ENCODE measurements at places on chromosomes 3 and 15.
A peak's percentile ranks its signal among the peaks of the same experiment; 100 is the strongest.

DNA sequence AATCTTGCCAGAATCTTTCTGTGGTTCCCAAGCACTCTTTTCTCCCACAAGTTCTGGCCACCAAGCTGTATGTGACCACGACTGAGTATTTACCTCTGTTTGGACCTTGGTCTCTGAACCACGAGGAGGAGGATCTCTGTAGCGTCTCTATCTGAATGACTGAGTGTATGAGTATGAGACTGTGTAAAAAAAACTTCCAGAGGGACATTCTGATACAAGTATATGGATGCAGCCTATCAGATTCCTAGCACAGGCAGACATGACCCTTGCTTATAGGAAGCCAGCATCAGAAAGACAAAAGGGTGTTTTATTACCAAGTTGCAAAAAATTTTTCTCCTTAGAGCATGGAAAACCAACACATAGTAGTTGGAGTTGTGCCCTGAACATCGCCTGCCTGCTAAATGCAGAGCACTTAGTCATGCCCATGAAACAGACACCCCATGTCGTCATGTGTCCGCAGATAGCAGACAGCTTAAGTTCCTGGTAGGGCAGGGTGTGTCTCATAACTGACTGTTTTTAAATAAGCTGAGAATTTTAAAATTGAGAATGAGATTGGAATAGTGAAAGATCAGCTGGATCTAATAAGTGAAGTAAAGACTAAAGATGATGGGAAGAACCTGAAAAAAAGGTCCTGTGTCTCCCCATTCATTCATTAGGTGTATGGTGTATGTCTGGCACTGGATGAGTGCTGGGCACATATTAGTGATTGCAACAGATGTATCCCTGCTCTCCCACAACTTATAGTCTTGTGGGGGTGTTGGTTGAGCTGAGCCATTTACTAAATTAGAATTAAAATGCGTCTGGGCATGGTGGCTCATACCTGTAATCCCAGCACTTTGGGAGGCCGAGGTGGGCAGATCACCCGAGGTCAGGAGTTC lies 30.9 kb downstream of the DAG1 start:
- DNase-seq: no peak

GRCh38 chr15:67074886-67075229 lies 9.5 kb downstream of the SMAD3 start:
- no peak for DNase-seq

- DNase-seq: no peak
Observed at GRCh38 chr3:27078246-27078913, 290.8 kb downstream of the NEK10 start.

DNA sequence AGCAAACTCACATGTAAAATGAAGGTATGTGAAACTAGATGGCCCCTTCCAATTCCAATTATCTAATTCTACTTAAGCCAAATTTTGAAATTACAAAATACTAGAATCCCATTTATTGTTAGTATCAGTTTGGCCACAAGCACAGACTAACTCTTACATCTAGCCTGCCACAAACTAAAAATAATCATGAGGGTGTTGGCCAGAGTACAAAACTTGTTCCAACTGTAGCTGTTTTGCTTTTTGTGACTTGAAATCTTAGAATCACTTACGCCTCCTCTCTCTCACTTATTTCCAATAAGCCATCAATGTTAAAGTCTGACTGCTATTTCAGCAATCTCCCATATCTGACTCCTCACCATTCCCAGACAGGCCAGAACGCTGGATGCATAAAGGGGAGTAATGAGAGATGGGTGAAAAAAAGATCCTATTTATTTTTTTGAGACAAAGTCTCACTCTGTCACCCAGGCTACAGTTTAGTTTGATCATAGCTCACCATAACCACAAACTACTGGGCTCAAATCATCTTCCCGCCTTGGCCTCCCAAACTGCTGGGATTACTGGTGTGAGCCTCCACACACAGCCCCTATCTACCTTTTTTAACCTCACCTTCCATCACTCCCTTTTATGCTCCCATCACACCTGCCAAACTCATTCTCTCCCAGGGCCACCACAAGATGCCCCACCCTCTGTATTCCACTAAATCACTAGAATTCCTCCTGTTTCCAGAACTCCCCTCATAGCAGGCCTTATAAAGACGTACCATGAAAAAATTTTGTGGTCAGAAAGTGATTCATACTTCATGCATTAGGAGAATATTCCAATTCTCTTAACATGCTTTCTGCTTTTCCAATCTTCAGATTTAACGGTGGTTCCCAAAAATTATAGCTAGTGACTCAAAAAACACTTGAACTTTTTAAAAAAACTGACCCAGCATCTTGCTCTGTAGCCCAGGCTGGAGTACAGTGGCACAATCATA lies 36.5 kb downstream of the ATOSA start:
- DNase-seq: no peak

- no peak for DNase-seq
Observed at GRCh38 chr3:197482001-197482400, 73.8 kb downstream of the BDH1 start.

DNA sequence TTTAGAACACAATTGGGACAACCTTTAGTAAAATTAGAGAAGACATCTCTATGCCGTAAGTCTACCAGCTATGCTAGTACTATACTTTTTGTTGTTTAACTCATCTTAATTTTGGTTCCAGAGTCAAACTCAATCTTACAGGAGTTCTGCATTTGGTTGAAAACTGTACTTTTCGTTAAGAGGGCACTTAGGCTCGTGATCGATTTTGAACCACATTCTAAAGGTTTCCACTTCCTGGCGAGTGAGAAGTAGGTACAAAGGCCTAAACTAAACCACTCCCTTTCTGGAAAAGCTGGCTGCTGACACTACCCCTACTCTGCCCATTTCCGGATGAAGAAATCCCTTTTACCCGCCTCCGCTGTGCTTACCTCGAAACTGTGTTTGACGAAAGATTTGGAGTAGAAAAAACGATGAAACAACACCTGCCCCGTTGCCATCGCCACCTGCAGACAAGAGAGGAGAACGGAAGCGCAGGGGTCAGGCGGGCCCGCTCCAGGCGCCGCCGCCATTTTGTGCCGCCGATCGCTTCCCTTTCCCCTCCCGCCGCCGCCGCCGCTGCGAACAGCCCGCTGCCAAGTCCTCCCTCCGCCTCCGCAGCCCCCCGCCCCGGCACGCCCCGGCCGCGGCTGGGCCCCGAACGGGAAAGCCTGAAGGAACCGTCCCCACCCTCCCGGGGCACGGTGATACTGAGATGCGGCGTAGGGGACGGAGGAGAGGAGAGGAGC lies 748 bp downstream of the CCNL1 start:
- no peak for DNase-seq

DNA sequence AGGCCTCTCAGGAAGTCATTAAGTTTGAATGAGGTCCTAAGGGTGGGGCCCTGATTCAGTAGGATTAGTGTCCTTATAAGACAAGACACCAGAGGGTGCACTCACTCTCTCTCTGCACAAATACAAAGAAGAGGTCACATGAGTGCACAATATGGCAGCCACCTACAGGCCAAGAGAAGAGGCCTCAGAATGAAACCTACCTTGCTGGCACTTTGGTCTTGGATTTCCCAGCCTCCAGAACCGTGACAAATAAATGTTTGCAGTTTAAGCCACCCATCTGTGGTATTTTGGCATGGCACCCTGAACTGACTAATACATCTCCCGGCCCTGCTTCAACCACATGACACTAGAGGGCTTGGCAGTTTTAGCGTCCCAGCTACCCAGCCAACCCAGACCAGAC lies 73.9 kb upstream of the CHRNB4 start:
- DNase-seq: no peak

DNA sequence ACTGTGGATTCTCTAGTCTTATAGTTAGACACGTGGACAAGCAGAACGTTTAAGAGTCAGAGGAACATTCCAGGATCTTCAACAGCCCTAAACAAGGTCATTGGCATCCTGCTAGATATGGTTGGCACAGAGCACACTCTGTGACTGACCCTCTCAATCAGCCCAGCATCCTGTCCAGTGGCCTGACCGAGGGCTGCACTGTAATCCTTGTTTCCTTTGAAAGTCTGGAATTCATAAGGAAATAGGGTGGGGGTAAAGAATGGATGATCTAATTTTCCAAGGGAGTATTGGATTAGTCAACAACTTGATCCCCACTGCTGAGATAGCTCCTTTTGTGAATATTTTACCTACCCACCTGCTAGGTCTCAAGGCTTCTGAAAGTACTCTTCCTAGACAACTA lies 94.5 kb upstream of the DLG1 start:
- DNase-seq: no peak

DNA sequence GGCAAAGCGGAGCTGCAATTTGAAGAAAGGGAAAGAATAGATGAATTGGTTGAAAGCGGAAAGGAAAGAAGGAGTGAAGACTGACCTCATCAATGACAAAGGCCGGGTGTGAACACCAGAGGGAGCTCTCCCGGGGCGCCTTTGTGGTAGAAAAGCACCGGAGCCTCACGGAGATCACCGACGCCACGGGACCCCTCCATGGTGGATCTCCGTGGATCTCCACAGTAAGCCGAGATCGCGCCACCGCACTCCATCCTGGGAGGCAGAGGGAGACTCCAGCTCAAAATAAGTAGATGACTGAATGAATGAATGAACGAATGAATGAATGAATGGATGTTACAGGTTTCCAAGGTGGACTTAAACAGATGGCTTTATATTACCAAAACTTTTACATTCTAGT lies 25.0 kb downstream of the GPR160 start:
- no peak for DNase-seq

DNA sequence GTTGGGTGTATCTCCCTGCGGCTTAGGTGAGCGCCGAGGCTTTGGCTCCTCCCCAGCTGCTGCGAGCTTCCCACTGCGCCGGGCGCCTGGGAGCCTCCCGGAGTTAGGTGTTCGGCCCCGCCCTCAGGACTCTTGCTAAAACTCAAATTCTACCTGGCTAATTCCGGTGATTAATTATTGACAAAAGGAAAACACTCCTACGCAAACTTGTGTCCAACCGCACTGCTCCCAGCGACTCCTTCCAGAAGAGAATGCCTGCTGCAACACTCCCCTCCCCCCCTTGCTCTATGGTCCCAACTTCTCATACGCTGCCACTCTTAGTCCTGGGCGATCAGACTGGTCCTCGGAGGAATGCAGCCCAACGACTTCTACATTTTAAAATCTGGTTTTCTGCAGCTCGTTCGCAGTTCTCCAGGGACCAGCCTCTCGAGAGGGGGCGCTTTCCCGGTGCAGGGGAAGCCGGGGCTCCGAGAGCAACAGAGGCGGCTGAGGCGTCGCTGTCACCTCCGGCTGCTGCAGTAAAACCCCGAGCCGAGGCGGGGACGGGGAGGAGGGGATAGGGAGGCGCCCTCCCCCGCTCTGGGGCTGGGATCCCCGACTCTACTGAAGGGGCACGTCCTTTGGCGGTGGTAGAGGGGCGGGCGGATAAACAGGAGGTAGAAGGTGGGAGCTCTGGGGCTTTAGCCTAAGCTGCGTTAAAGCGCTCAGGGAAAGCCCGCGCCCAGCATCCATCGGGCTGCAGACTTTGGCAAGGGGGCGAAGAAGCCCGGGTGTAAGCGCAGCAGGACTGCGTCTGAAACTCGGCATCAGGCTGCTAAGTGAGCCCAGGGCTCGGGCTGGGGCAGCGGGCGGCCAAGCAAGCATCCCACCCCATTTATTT lies at the start of gene SPTSSB:
TSS of gene SPTSSB (minus strand) at position 77 of the 880 bp plus-strand sequence. CDS start 25,194 bp downstream, outside the sequence.
- peak; percentile 9 for DNase-seq

DNA sequence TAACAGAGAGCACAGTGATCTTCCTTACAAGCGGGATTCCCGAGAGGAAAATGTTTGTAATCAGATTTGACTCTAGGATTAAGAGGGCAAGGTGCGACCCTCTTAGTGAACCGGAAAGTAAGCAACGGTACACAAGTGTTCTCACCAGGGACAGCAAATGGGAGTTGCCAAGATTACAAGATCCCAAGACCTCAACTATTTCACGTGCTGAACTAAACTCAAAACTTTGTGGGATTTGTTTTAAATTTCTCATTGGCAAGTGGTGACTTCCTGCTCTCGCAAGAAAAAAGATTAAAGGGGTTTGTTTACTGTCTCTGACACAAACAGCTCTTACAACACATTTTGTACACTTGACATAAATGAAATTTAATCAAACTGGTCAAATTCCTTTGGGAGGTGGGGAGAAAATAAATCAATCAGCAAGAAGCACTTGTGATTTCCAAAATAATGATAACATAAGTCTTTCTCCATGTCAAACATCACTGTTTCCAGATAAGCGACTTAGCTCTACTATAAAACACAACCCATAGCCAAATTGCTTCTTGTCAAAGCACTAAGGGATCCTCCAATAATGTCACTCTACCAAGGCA lies 2.2 kb upstream of the PGPEP1L start:
- no peak for DNase-seq

- DNase-seq: no peak
Observed at GRCh38 chr15:73087098-73087497, 34.8 kb downstream of the NEO1 start.

DNA sequence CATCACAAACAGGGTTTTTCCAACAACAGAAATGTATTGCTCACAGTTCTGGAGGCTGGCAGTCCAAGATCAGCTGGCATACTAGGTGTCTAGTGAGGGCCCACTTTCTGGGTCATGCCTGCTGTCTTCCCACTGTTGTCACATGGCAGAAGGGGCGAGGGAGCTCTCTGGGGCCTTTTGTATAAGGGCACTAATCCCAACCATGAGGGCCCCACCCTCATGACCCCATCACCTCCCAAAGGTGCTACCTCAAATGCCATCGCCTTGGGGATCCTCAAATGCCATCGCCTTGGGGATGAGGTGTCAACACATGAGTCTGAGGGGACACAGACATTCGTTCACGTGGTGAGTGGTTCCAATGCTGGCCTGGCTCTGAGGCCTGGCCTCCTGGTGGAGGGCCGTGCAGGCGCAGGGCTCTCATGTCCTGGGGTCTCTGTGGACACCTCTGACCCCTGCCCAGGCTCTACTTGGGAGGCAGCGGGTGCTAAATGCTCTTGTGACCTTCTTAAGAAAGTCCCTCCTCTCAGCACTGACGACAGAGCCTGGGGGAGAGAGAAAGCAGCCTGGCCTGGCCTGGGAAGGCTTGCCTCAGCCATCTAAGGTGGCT lies 16.8 kb downstream of the NUP210 start:
- DNase-seq: no peak

Data from NCI-H524 treated with DMSO at 0.1 percent for 48 hours (cell line).